ENCODE measurements at places on chromosomes 7 and 10. TPM values are rescaled to one million over a fixed set of nuclear protein-coding genes. Genes with fewer than 3 reads are reported as not detected.

Gene SKIDA1
- 2.3 TPM for total RNA-seq

GRCh38 chr10:91653219-91653870 is 20.5 kb upstream of the PPP1R3C start:
- no peak overlapping the region for H3K27ac ChIP-seq
- no peaks in the 10 kb centered on the region for H3K27me3 ChIP-seq
- no peak for DNase-seq
- H3K36me3 ChIP-seq: no peaks in the 10 kb centered on the region
- no peak overlapping the region for H3K4me3 ChIP-seq

GRCh38 chr10:63636812-63637211 is 115.6 kb downstream of the REEP3 start:
- no peaks in the 10 kb centered on the region for H3K36me3 ChIP-seq
- peaks cover 6% of the 10 kb centered on the region for H3K4me1 ChIP-seq
- no peak overlapping the region for H3K4me3 ChIP-seq
- H3K27me3 ChIP-seq: no peaks in the 10 kb centered on the region

Gene COL17A1
- 7.5 TPM for total RNA-seq
